ENCODE measurements at places on chromosomes 11 and 22.
A peak's percentile ranks its signal among the peaks of the same experiment; 100 is the strongest.

DNA sequence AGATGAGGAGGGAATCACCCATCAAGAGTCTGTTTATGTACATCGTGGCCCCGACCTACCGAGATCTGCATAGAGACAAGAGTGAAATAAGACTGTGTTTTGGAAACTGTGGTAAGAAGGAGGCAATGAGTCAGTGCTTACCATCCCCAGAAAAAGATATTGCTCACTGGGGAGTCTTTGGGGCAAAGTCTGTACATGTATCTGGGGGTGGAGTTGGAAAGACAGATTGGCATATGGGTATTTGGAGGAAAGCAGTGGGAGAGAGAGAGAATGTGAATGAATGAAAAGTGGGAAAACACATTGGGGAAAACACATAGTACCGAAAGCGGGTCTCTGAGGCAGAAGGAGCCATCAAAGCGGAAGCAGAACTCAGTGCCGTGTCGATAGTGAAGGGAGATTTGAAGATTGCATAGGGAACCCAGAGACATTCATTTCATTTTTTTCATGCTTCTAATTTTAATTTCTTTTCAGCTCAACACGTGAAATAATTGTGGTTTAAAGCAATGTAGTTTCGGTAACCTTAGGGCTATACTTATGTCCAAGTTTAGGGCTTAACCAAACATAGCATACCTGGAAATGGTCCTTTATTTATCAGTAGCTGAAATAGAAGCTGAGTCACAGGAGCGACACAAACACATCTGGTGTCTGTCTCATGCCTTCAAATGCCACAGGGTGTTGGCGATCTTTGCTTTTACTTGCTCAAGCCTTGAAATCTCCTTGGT, 98.6 kb upstream of the CD44 start:
- no peak for DNase-seq

DNA sequence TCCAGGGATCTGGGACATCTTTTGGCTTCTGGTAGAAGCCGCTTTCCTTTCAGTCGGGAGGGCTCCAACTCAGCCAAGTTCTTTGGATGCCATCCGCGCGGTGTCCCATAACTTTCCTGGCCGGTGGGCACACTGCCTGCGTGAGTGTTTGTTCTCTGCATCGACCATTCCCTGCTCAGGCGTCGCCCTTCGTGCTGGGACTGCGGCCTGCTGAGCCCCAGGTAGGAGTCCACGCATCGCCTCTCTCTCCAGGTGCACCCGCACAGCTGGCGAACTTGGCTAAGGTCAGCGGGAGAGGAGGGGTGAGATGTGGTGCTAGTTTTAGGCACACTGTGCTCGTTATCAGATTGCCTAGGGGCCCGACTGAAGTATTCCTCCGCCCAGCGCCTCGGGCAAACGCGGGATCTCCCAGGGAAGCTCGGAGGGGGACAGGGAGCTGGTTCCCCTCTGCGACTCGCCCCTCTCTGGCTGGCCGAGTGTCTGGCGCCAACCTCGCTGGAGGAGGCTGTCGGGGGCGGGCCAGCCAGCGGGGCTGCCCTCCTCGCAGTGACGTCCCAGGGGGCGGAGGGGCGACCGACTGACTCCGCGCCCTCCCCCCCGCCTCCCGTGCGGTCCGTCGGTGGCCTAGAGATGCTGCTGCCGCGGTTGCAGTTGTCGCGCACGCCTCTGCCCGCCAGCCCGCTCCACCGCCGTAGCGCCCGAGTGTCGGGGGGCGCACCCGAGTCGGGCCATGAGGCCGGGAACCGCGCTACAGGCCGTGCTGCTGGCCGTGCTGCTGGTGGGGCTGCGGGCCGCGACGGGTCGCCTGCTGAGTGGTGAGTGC, at the start of gene LAYN:
TSS of gene LAYN (plus strand) at position 607 of the 823 bp plus-strand sequence. CDS start at position 731, 124 bp downstream.
- peak; percentile 49 for DNase-seq

- no peak for DNase-seq
Observed at GRCh38 chr11:34846467-34846866, 69.7 kb downstream of the APIP start.

GRCh38 chr11:12818333-12819015, 144.3 kb downstream of the TEAD1 start:
- peak; percentile 29 for DNase-seq

GRCh38 chr22:20430720-20431510, 6.7 kb downstream of the SCARF2 start:
- DNase-seq = peak; percentile 44

- DNase-seq = no peak
Observed at GRCh38 chr11:8789864-8790263, 107.3 kb downstream of the RPL27A start.

GRCh38 chr11:126930091-126930841, 70.3 kb downstream of the KIRREL3 start:
- DNase-seq = no peak

DNA sequence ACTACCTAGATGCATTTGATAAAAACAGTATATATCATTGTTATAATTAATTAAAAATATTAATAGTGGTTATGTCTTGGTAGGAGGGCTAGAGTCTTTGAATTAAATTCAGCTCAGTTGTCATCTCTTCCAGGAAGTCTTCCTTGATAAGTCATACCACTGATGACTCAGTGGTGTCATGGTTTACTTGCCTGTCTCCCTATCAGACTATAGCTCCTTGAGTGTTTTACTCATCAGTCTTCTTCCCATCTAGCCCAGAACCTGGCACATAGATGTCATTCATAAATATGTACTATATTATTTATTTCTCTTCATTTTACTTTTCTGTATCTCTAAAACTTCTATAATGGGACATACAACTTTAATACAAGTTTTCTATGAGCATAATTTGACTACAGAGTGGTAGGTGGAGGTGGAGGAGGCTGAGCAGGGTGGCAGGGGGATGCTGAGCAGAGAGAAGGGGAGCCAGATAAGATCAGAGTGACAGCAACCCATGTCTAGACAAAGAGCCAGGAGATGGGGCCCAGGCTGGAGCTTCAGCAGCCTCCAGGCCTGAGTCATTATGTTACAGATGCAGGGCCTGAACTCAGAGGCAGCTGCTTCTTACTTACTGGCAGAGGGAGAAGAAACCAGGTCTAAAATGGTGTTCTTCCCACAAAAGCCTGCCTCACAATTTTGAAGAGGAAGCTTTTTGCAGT, 82.3 kb upstream of the PHOX2A start:
- DNase-seq = no peak

DNA sequence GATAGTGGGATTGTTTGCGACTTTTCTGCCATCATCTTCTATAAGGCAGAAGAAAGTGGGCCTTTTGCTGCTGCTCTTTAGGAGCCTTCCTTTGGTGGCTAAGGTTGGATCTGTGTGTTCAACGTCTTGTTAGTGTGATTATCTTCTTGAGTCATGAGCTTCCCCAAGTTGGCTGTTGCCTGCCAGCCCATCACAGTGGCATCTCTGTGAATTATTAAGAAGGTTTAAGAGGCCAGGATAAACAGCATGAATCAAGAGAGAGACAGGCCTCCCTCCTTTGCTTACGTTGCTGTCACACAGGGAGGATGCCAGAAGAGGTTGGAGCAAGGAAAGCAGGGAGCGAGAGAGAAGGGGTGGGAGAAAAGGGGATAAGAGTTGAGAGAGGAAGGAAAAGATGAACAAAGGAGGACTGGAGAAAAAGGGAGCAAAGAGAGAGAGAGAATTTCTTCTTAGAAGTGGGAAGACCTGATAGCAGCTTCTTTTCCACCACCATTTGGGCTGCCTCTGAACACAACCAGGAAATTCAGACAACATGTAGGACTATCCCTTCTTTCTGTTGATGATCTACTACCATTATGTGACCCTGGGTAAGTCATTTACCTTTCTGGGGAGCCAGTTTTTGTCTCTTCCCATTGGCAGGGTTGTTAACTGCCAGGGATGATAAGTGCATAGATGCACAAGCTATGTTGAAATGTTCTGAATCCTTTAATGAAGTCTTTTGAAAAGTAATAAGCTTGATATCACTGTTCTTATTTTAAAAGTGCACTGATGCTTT, 126.5 kb downstream of the NAV2 start:
- DNase-seq = no peak

GRCh38 chr22:19473578-19473977, 5.4 kb downstream of the UFD1 start:
- DNase-seq = no peak

- DNase-seq = no peak
Observed at GRCh38 chr11:68021167-68021787, 9.2 kb upstream of the NDUFS8 start.

GRCh38 chr11:34086554-34087283, 18.7 kb upstream of the NAT10 start:
- DNase-seq = no peak

DNA sequence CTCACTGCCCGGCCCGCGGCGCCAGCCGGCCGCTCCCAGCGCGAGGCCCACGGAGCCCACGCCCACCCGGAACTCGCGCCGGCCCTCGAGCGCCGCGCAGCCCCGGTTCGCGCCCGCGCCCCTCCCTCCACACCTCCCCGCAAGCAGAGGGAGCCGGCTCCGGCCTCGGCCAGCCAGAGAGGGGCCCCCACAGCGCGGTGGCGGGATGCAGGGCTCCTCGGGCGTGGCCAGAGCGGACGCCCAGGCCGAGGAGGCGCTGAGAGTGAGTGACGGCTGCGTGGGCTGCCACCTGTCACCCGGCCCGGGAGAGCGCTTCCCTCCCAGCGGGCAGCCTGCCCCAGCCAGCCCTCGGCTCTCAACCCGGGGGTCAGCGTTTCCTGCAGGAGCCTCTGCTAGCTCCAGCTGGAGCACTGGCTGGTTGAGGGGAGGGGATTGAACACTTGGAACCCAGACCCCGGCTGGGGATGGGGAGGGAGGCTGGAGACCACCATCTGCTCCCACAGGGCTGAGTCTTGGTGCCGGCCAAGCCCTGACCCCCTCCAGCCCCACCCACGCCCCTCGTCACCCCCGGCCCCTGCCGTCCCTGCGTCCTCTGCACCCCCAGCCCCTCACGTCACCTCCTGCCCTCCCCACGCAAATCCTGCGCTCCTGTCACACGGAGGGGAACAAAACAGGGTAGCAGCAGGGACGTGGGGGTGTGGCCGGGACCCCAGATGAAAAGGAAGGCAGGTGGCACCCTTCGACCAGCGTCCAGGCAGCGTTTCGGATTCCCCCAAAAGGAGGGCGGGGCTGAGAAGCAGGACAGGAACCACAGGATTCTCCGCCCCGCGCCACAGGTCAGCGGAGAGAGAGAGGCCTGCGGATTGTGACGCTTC, 157.0 kb downstream of the BRD1 start:
- DNase-seq = no peak

DNA sequence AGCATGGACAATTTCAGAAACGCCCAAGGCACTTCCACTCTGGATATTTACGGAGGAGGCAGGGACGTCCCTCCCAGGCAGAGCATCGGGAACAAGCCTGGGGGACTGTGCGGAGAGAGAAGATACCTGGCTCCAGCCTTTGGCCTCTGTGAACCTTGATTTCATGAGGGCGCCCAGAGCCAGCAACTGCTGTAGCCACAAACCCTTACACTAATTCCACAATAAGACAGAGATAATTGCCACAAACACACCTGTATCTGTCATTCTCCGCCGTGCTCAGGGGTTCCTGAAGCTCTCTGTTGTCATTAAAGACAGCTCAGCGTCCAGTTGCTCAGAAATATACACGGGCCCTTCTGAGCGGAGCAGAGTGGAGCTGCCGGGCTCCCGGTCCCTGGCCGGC, 1292.1 kb downstream of the TBC1D22A start:
- DNase-seq = no peak

GRCh38 chr11:118672846-118673245, 6.6 kb downstream of the TREH start:
- no peak for DNase-seq

- DNase-seq = no peak
Observed at GRCh38 chr22:35894937-35895708, 133.5 kb downstream of the RBFOX2 start.

- no peak for DNase-seq
Observed at GRCh38 chr11:63573881-63574855, 11.0 kb upstream of the PLAAT2 start.

DNA sequence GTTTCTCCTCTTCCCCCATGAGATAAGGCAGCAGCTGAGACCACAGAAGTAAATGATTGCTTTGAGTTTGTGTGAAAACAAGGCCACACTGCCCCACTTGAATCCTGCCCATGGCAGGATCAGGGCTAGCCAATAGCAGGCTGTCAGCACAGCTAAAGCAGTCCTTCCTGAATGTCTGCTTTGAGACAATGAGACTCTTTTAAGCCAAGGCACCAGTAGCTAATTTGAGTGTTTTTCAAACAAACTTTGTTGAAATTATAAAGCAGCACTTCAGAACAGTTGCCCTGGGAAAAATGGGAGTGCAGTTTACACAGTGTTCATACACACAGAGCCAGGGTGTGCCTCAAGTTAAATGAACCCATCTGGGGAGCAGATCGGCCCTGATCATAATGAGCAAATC, 103.5 kb upstream of the OR5AK2 start:
- DNase-seq = no peak

GRCh38 chr11:134024420-134025081, 44.3 kb upstream of the JAM3 start:
- DNase-seq = no peak

- no peak for DNase-seq
Observed at GRCh38 chr11:113675565-113675964, 30.5 kb downstream of the TMPRSS5 start.

DNA sequence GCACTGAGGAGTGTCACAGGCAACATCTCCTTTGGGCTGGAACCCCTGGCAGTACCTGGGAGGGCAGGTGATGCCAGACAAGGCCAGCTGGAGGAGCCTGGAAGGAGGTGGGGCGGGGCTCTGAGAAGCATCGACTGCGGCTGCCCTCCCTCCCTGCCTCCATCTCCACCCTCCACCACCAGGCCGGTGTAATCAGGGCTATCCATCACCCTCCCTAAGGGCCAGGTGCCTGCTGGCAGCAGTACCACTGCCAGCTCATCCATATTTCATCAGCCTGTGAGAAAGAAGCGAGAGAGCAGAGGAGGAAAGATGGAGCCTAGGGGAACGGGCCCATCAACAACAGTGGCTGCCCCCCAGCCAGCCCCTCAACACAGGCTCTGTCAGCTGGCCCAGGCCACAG, 51.4 kb upstream of the RASD2 start:
- DNase-seq = no peak

GRCh38 chr11:6693342-6694228, 10.4 kb upstream of the MRPL17 start:
- DNase-seq = peak; percentile 44

- peak; percentile 68 for DNase-seq
Observed at GRCh38 chr11:45025716-45026492, 75.2 kb upstream of the TP53I11 start.

GRCh38 chr11:45078236-45079074, 68.0 kb upstream of the PRDM11 start:
- DNase-seq = peak; percentile 41

- no peak for DNase-seq
Observed at GRCh38 chr22:24404561-24405275, 22.7 kb upstream of the ADORA2A start.

- DNase-seq = no peak
Observed at GRCh38 chr11:70108250-70108649, 30.1 kb downstream of the ANO1 start.
